ENCODE measurements at places on chromosomes 5 and 9. TPM values are rescaled to one million over a fixed set of nuclear protein-coding genes. Genes with fewer than 3 reads are reported as not detected.

MEIKIN gene
- total RNA-seq: 1.0 TPM

CTSV gene
- total RNA-seq: 0.10 TPM

TUBB4B gene
- 67.9 TPM for total RNA-seq

TMC1 gene
- total RNA-seq: 0.52 TPM

LIX1 gene
- total RNA-seq: not detected

EPB41L4A gene
- total RNA-seq: 3.4 TPM

PRELID1 gene
- 74.1 TPM for total RNA-seq

RPP25L gene
- 6.1 TPM for total RNA-seq

SPATA31C1 gene
- total RNA-seq: not detected

TAF1L gene
- total RNA-seq: under 0.01 TPM

MYO10 gene
- total RNA-seq: 1.0 TPM

UNC5A gene
- not detected for total RNA-seq

LRRTM2 gene
- total RNA-seq: 0.10 TPM

EEIG1 gene
- 49.1 TPM for total RNA-seq

GABBR2 gene
- under 0.01 TPM for total RNA-seq

DPM2 gene
- 12.7 TPM for total RNA-seq

PCDHA2 gene
- not detected for total RNA-seq

DNAJC18 gene
- 2.2 TPM for total RNA-seq

ZCCHC9 gene
- 16.0 TPM for total RNA-seq

PDLIM4 gene
- total RNA-seq: not detected

CCNI2 gene
- total RNA-seq: 1.5 TPM

LCN6 gene
- not detected for total RNA-seq

PHF24 gene
- not detected for total RNA-seq

MAMDC2 gene
- total RNA-seq: 0.10 TPM

PALM2AKAP2 gene
- under 0.01 TPM for total RNA-seq

TMEM215 gene
- total RNA-seq: not detected

AP3B1 gene
- 72.1 TPM for total RNA-seq

G3BP1 gene
- total RNA-seq: 72.5 TPM

MEF2C gene
- total RNA-seq: 30.0 TPM

KIF12 gene
- not detected for total RNA-seq

PLAC8L1 gene
- not detected for total RNA-seq

OMD gene
- total RNA-seq: not detected

ST8SIA4 gene
- total RNA-seq: 20.7 TPM

ST6GALNAC6 gene
- total RNA-seq: 35.8 TPM

GFM2 gene
- total RNA-seq: 13.9 TPM

FOXD4L3 gene
- total RNA-seq: not detected

NDUFS6 gene
- 10.3 TPM for total RNA-seq

ADAMTS16 gene
- total RNA-seq: not detected

SELENOP gene
- total RNA-seq: 1.7 TPM

MPDZ gene
- total RNA-seq: 1.3 TPM

CDH12 gene
- total RNA-seq: under 0.01 TPM

FAM169A gene
- total RNA-seq: 29.3 TPM

C5orf52 gene
- total RNA-seq: not detected

IFNA13 gene
- total RNA-seq: not detected

EHMT1 gene
- total RNA-seq: 56.6 TPM

GPX3 gene
- total RNA-seq: 1.6 TPM

SOX30 gene
- not detected for total RNA-seq

PCDHB5 gene
- 0.10 TPM for total RNA-seq

ISL1 gene
- not detected for total RNA-seq

RAB3C gene
- under 0.01 TPM for total RNA-seq

OR2V2 gene
- total RNA-seq: not detected

GNG10 gene
- 41.8 TPM for total RNA-seq

LAMC3 gene
- 0.73 TPM for total RNA-seq

All from mononuclear cell (primary cell).